ENCODE measurements at places on chromosomes 6 and 20.

- no peak for DNase-seq
Measured at GRCh38 chr20:56860413-56860812, 231.3 kb downstream of the TFAP2C start.

- no peak for DNase-seq
Measured at GRCh38 chr6:6665555-6666243, 77.2 kb downstream of the LY86 start.

DNA sequence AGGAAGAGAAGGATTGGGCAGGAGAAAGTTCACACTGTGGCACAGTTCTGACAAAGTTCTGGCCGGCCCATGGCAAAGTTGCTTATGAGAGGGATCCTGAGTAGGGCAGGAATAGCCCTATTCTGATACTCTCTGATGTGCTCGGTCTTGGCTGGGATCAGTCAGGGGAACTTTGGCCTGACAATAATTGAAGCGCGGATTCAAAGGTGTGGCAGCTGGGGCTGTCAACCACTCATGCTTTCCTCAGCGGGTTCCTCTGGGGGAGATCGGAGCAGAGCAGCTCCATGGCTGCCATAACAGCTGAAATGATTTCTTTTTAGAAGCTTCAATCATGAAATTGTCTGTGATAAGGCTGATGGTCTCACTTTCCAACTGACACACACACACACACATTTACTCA, 714.1 kb downstream of the DHX35 start:
- no peak for DNase-seq

GRCh38 chr6:76885861-76886301, 577.4 kb downstream of the HTR1B start:
- no peak for DNase-seq

GRCh38 chr20:57628047-57628961, 8.1 kb upstream of the ZBP1 start:
- peak; percentile 70 for DNase-seq

DNA sequence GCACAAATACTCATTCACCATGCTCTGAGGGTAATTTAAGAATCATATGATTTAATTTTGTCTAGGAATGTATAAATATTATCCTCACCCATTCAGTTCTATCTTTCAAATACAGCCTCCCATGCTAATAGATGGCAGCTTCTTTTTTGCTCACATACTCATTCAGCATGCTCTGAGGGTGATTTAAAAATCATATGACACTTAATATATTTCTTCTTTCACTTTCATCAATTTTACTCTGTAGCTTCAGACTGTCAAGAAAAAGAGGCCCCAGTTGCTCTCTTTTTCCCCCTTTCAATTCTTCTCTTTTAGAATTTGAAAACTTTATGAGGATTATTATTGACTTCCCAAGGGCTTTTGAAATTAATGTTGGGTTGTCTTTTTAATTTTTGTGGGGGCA, 161.7 kb upstream of the LAMP5 start:
- no peak for DNase-seq

- no peak for DNase-seq
Measured at GRCh38 chr20:63173552-63174191, 42.3 kb downstream of the YTHDF1 start.

DNA sequence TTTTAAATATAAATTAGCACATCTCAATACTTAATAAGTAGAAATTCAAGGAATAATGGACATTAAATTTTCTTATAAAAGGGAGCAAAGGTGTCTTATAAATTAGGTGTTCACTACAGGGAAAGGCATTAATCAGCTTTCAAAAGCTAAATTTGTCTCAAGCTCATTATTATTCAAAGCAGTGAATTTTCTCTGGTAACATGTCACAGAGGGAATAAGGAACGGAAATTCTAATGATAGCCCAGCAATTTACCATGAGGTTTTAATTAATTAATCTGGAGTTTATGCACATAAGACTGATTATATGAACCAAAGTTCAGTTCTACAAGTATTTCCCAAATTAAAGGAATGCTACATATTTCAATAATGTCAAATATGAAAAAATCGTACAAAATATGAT, 15.4 kb upstream of the GJE1 start:
- no peak for DNase-seq

DNA sequence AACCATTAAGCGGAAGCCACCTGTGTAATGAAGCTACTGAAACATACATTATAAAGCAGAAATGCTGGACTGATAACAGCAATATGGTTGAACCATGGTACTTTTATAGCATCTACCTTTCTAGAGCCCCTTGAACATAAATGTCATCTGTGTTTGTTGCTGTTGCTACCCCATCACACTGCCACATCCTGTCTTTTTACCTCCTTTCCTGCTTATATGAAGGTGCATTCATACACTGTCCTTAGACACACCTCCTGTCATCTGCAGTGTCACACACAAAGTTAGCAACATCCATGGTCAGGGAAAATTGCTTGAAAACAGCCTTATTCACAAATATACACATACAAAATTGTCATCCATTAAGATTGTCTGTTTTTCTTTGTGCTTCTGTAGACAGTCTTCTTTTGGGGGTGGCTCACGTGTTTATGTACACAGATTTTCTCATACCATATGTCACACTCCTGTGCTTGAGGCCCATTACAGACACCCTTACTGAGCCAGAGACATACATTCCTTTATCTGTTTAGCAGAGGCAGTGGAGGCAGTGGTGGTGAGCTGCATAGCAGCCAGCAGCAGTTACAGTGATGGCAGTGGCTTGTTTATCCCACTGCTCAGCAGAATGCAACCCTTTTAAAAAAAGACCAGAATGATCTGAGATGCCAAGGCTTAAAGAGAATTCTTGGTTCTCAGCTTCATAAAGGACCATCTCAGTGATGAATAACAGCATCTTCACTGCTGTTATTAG, 25.9 kb downstream of the C6orf62 start:
- DNase-seq: no peak

DNA sequence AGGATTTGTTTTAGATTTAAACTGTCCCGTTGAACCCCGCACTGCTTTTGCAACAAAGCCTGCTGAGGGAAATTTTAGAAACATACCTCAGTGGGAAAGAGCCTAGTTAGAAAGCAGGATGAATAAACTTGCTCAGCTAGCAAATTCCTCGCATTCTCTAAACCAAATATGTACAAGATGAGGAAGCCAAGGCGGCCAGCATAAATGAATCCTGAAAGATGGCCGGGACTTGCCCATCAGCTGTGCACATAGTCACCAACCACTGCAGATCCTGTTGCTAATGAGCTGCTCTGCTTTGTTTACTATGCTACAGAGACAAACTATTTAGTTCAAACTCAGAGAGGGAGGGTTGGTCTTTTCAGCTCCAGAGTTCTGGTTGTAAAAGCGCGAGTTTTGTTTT, 49.0 kb downstream of the TMEM170B start:
- DNase-seq: no peak

- no peak for DNase-seq
Measured at GRCh38 chr6:33742092-33742491, 4.6 kb downstream of the IP6K3 start.

DNA sequence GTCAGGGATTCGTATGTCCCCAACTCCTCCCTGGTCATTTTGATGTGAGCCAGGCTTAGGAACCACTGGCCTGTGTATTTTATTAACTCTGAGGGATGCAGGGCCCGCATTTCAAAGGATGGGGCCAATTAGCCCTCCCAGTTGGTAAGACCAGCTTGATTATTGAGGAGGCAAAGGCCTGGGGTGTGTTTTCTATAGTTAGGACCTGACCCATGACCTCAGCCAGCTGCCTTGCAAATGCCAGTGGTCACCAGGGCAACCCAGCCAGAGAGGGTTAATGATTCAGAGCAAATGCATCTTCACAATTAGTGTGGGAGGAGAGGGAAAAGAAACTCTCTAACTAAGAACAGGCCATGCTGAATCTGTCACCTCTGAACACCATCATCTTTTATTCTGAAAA, 835.4 kb downstream of the MAFB start:
- no peak for DNase-seq

GRCh38 chr6:128129679-128130078, 228.8 kb upstream of the THEMIS start:
- no peak for DNase-seq

- DNase-seq: no peak
Measured at GRCh38 chr6:149948011-149948410, 6.2 kb downstream of the ULBP2 start.

GRCh38 chr6:77324866-77325265, 138.4 kb downstream of the HTR1B start:
- no peak for DNase-seq

DNA sequence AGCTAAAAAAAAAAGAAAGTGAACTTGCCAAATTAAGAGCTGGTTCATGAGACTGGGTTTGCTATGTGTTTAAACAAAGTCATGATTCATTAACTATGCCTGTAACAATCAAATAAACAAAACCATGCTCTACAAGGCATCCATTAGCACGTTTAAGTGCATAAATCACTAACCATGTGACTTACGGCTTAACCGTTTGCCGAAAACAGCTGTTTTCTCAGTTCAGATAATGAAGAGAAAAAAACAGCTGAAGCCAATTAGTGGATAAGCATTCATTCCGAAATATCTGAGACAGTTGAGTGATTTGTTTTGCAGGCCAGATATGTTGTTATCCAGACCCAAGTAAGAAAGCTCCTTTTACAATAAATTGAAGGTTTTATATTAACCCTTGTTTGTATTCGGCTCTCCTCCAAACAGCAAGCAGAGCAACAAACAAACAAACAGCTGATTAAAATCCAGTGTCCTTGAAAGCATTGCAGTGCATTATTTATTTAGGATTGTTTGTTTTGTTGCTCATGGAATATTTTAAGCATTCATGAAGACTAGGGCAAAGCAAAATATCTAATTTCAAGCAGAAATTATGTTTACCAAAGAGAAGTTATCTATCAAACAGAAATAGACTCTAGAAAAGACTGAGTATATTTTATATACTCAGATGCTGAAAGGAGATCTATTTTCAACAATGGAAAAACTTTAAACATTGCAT, 343.5 kb downstream of the RFPL4B start:
- DNase-seq: no peak

- DNase-seq: no peak
Measured at GRCh38 chr6:137191670-137192069, 18.2 kb upstream of the IL22RA2 start.

GRCh38 chr6:13368079-13368730, 39.9 kb upstream of the TBC1D7 start:
- DNase-seq: no peak

- DNase-seq: no peak
Measured at GRCh38 chr6:56890066-56890465, 64.8 kb upstream of the BEND6 start.

- no peak for DNase-seq
Measured at GRCh38 chr6:115932481-115932880, 128.2 kb downstream of the FRK start.

DNA sequence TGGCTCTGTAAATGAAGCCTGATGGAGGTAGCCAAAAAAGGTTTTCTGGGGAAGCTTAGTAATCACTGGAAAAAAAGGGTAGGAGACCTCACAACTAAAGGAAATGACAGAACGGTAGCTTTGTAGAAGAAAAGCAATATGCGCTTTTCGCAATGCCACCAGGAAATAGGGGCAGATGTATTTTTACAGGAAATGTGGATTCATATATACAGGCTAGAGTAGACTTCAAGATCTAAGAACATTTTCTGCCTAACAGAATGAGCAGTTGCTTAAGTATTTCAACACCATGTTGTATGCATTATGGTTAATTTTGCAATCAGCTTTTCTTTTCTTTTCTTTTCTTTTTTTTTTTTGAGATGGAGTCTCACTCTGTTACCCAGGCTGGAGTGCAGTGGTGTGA, 219.6 kb downstream of the CD83 start:
- no peak for DNase-seq

- DNase-seq: no peak
Measured at GRCh38 chr6:64041373-64041772, 405.8 kb downstream of the PHF3 start.

GRCh38 chr6:140441256-140441655, 1066.8 kb upstream of the CITED2 start:
- DNase-seq: peak; percentile 20

- peak; percentile 84 for DNase-seq
Measured at GRCh38 chr6:195861-196360, 96.4 kb upstream of the DUSP22 start.

GRCh38 chr20:2341336-2341735, 39.4 kb upstream of the TGM6 start:
- DNase-seq: no peak

- no peak for DNase-seq
Measured at GRCh38 chr6:168163096-168163731, 84.2 kb upstream of the FRMD1 start.

DNA sequence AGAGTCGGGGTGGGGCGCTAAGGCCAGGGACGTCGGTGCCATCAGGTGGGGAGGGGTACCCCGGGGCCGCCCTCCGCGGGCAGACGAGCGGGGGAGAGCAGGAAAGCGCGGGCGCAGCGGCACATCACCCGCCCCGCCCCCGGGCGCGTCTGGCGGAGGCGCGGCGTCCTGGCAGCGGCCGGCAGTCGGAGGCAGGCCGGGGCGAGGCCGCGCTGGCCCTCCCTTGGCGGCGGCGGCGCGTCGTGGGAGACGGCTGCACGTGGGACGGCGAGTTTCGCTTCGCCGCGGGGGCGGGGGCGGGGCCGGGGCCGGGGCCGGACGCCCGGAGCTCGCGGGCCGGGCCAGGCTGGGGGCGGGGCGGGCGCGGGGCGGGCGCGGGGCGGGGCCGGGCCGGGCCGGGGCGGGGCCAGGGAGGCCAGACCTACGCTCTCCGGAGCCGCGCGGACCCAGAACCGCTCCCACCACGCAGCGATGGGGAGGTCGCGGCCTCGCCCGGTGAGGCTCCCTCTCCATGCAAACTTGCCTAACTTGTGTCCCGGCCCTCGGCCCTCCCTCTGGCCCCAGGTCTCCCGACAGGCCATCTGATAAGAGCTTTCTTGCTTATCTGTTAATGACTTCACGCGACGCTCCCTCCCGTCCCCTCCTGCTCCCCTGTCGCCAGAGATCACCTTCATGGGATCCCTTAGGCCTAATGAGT, 12.5 kb downstream of the ITPR3 start:
- peak; percentile 70 for DNase-seq

- DNase-seq: no peak
Measured at GRCh38 chr6:19755181-19755580, 82.0 kb upstream of the ID4 start.

GRCh38 chr6:37624606-37625574, 72.8 kb downstream of the MDGA1 start:
- DNase-seq: peak; percentile 29

DNA sequence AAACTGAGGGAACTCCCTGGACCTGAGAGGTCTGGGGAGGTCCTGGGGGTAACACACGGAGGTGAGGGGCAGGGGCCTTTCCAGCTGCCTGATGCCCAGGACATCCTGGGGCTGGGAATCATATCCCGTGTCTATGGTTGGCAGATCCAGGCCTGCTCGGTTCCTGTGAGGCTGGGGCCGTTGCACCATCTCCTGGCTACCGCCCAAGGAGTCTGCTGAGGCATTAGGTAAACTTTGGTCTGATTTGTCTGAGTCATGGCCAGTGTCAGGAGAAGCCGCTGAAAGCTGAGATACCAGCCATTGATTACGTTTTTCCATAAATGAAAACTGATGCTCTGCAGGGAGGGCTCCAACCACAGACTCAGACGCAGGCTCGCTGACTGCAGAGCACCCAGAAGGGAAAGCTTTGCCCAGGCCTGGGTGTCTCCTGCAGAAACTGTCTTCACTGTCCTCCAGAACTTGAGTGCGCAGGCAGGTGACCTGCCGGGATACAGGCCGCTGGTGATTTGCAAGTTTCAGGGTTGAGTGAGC, 14.2 kb downstream of the TRAF3IP2 start:
- DNase-seq: no peak

Data from activated CD4-positive, alpha-beta memory T cell treated with anti-CD3 and anti-CD28 coated beads for 36 hours (primary cell).